Right atrium auricular region (tissue), 2 donors: ENCODE measurements at places on chromosomes 6 and 20. TPM values are rescaled to one million over a fixed set of nuclear protein-coding genes. Genes with fewer than 3 reads are reported as not detected.

DNA sequence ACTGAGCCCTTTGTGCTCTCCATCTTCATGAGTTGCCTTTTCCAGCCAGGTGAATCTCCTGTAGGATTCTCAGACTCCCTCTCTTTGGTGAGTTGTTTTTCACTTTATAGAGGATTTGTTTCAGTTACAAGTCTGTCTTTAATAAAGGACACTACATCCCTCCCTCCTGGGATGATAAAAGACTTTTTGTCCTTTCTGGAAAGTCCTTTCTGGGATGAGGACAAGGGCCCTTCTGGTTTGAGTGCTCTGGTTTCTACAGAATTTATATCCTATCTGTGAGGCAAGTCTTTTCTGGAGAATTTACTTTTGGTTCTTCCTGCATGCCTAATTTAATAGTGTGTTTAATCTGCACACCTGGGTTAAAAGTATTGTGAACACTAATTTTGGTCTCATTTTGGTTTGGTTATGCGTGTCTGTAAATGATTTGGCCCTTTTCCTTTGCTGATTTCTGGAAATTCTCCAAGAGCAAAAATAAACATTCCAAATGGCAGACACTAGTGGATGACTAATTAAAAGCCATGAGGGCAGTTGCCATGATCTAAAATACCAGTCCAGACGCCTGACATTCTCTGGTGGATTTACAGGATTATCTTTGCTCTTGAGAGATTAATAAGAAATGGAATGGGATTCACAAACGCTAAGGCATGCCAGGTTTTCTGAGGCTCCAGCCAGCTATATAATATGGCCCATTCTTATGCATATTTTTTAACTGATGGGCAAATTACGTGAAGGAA is 44.8 kb downstream of the TCP11 start:
- H3K4me3 ChIP-seq: no peak overlapping the region
- no peak for DNase-seq
- H3K36me3 ChIP-seq: no peaks in the 10 kb centered on the region
- H3K27ac ChIP-seq: peak overlapping the region; percentile 8
- no peaks in the 10 kb centered on the region for H3K27me3 ChIP-seq
- peaks cover 39% of the 10 kb centered on the region for H3K4me1 ChIP-seq

DNA sequence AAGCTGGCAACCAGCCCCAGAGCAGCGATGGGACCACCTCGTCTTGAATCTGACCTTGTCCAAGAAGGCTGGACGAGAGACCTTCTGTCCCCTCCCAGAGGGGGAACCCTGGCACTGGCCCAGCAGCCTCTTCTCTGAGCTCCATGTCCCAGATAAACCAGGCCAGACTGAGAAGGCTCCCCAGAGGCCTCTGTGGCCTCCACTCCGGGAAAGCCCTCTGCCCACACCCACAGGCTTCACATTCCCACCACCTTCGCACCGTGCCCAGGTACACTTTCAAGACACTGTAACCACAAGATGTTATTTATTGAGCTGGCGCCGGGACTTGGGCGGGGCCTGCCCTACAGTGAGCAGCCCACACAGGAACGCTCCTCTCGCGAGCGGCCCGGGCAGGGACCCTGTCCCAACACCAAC is 33.2 kb downstream of the ADA start:
- H3K27ac ChIP-seq: peak overlapping the region; percentile 19
- no peak overlapping the region for H3K4me3 ChIP-seq
- DNase-seq: no peak
- H3K4me1 ChIP-seq: no peaks in the 10 kb centered on the region
- H3K36me3 ChIP-seq: peaks cover 73% of the 10 kb centered on the region

The BTN1A1 gene
- total RNA-seq: not detected

- no peak for DNase-seq
- no peaks in the 10 kb centered on the region for H3K27me3 ChIP-seq
- no peak overlapping the region for H3K27ac ChIP-seq
- no peaks in the 10 kb centered on the region for H3K36me3 ChIP-seq
- H3K4me3 ChIP-seq: no peak overlapping the region
- H3K4me1 ChIP-seq: no peaks in the 10 kb centered on the region
Measured at GRCh38 chr20:12255461-12255970, 337.8 kb downstream of the BTBD3 start.

GRCh38 chr6:164331026-164331425 is 916.5 kb downstream of the QKI start:
- H3K27ac ChIP-seq: no peak overlapping the region
- no peak overlapping the region for H3K4me3 ChIP-seq
- no peak for DNase-seq
- H3K36me3 ChIP-seq: no peaks in the 10 kb centered on the region
- no peaks in the 10 kb centered on the region for H3K4me1 ChIP-seq

DNA sequence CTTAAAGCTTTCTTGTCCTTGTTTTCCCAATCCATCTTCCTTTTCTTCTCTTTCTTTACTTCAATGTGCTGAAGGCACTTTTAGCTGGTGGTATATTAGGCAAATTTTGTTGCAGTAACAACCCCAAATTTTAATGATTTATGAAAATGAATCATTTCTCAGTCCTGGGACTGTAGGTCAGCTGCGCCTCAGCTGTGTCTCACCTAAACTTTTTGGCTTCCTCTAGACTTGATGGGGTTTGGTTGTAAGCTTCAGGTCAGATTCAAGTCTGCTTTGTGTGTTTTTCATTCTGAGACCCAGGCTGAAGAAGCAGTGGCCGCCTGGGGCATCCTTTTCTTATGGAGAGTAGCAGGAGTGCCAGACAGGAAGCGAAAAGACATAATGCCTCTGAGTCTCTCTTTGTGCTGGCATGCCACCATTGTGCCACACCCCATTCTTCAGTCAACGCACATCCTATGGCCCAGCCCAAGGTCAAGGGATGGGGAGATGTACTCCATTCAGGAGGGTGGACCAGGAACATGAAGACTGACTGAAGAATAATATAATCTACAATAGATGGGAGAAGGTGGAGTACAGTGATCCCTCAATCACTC is 28.9 kb upstream of the CD83 start:
- no peaks in the 10 kb centered on the region for H3K4me1 ChIP-seq
- no peaks in the 10 kb centered on the region for H3K36me3 ChIP-seq
- no peaks in the 10 kb centered on the region for H3K27me3 ChIP-seq
- H3K27ac ChIP-seq: no peak overlapping the region
- H3K4me3 ChIP-seq: no peak overlapping the region

The KIFC1 gene
- 0.59 TPM for total RNA-seq

The C6orf141 gene
- not detected for total RNA-seq

- peak overlapping the region; percentile 68 for H3K27ac ChIP-seq
- no peaks in the 10 kb centered on the region for H3K4me1 ChIP-seq
- H3K4me3 ChIP-seq: peak overlapping the region; percentile 87
- H3K27me3 ChIP-seq: no peaks in the 10 kb centered on the region
- DNase-seq: peak; percentile 59
Measured at GRCh38 chr6:35919827-35920751, 809 bp downstream of the SRPK1 start.

- no peak overlapping the region for H3K4me3 ChIP-seq
- DNase-seq: no peak
- H3K36me3 ChIP-seq: no peaks in the 10 kb centered on the region
- no peaks in the 10 kb centered on the region for H3K4me1 ChIP-seq
- no peaks in the 10 kb centered on the region for H3K27me3 ChIP-seq
- no peak overlapping the region for H3K27ac ChIP-seq
Measured at GRCh38 chr20:63582382-63583063, 8.5 kb upstream of the HELZ2 start.

DNA sequence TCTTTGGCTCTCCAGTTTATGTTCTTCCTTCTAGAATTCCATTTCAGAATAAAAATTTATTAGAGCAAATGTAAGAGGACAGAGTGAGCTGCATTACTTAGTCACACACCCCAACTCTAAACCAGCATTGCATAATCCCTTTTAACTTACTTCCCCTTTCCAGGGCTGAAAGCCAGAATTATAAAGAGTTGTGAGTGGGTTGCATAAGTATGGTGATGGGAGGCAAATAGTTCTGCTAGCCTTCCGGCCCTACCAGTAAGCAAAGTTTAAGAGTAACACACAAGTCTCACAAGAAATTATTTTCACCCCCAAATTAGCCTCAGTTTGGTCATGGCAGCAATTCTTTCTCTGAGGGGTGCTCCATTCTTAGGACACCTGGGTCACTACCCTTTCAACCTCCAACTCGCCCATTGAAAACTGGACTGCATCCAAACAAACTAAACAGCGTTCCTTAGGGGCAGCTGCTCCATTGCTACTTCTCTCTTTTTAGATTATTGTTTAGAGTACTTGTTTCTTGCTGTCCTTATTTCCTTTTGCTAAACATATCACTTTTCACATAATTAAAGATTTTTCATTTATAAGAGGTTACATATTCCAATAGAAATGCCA is 1.6 kb downstream of the KIAA0408 start:
- H3K4me3 ChIP-seq: no peak overlapping the region
- no peaks in the 10 kb centered on the region for H3K36me3 ChIP-seq
- no peaks in the 10 kb centered on the region for H3K27me3 ChIP-seq
- H3K27ac ChIP-seq: peak overlapping the region; percentile 82
- H3K4me1 ChIP-seq: peaks cover 5% of the 10 kb centered on the region

GRCh38 chr6:44339763-44340625 is 2.5 kb upstream of the SPATS1 start:
- DNase-seq: no peak
- no peaks in the 10 kb centered on the region for H3K27me3 ChIP-seq
- no peak overlapping the region for H3K4me3 ChIP-seq
- no peaks in the 10 kb centered on the region for H3K36me3 ChIP-seq

- H3K27ac ChIP-seq: no peak overlapping the region
- H3K4me1 ChIP-seq: no peaks in the 10 kb centered on the region
- H3K27me3 ChIP-seq: no peaks in the 10 kb centered on the region
- H3K36me3 ChIP-seq: no peaks in the 10 kb centered on the region
- no peak for DNase-seq
Measured at GRCh38 chr6:165894171-165894825, 231.3 kb upstream of the PDE10A start.

GRCh38 chr20:54223751-54224150 is 15.9 kb downstream of the PFDN4 start:
- H3K4me3 ChIP-seq: no peak overlapping the region
- no peaks in the 10 kb centered on the region for H3K27me3 ChIP-seq

DNA sequence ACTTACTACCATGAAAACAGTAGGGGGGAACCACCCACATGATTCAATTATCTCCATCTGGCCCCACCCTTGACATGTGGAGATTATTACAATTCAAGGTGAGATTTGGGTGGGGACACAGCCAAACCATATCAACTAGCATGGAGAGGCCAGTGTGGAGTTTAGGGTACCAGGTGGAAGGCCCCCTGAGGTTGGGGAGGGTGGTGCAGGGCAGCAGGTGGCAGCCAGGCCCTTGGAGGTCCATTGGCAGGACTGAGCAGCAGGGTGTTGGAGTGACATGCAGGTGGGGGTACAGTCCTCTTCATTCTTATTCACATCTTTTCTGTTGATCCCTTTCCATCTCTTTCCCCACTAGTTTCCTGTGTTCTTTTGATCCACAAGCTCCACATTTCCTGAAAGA is 42.9 kb downstream of the PHACTR3 start:
- no peak overlapping the region for H3K4me3 ChIP-seq
- H3K4me1 ChIP-seq: no peaks in the 10 kb centered on the region
- no peak overlapping the region for H3K27ac ChIP-seq
- H3K27me3 ChIP-seq: no peaks in the 10 kb centered on the region
- peak; percentile 21 for DNase-seq
- no peaks in the 10 kb centered on the region for H3K36me3 ChIP-seq

The PGC gene
- not detected for total RNA-seq

The TREM2 gene
- 7.0 TPM for total RNA-seq

The LRRN4 gene
- 15.0 TPM for total RNA-seq

DNA sequence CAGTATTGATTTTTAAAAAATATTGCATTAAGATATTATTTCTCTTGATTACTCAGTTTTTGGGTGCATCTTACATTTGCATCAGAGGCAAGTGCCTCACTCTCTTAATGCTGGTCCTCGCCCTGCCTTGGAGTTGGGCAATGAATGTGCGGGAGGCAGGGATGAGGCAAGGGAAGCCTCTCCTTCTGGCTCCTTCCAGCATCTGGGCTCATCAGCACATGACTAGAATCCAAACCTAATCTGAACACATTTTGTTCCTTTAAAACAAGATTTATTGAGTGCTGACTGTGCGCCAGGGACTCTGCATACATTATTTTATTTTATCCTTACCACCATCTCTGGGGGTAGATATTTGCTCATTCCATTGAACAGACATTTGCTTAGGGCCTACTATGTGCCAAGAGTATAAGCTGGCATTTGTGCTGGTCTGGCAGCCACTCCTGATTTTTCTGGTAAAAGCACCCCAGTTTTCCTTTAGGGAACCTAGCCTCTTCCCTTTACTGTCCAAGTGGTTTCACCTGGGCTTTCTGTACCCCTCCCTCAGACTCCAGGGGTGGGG is 71.9 kb upstream of the ZNFX1 start:
- H3K4me1 ChIP-seq: no peaks in the 10 kb centered on the region
- no peaks in the 10 kb centered on the region for H3K27me3 ChIP-seq
- DNase-seq: no peak
- no peak overlapping the region for H3K4me3 ChIP-seq
- H3K27ac ChIP-seq: no peak overlapping the region
- no peaks in the 10 kb centered on the region for H3K36me3 ChIP-seq

The OR2H1 gene
- total RNA-seq: not detected

The SLC22A1 gene
- not detected for total RNA-seq

DNA sequence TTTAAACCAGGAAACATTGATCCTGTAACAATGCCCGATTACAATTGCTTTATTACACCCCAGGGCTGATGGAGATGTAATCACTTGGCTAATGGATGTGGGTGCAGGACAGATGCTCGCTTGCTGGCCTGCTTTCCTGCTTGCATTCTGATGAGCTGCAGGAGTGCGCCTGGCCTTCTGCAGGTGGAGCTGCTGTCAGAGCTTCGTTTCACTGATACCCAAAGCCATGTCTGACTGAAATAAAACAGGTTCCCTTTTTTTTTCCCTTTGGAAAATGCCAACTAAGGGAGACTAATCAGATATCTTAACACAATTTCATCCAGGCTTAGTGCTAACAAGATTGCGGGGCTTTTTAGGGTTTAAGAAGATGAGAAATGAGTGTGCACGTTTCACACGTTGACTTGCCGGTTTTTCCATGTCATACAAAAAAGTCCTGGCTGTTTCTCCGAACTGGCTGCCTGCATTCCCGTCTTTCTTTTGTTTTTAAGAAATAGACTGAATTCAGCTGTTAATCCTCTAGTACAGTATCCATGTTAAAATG is 60.7 kb downstream of the VAPB start:
- no peak overlapping the region for H3K27ac ChIP-seq
- H3K4me1 ChIP-seq: no peaks in the 10 kb centered on the region
- no peak overlapping the region for H3K4me3 ChIP-seq
- H3K27me3 ChIP-seq: no peaks in the 10 kb centered on the region
- no peak for DNase-seq
- peaks cover 19% of the 10 kb centered on the region for H3K36me3 ChIP-seq
